ENCODE measurements at places on chromosomes 1 and 21. TPM values are rescaled to one million over a fixed set of nuclear protein-coding genes. Genes with fewer than 3 reads are reported as not detected.

The CYP2J2 gene
- total RNA-seq, result 2.4 TPM

The KRTAP11-1 gene
- total RNA-seq, result not detected

The CCDC17 gene
- total RNA-seq, result 0.23 TPM

The UBE2U gene
- not detected for total RNA-seq

The PLA2G2E gene
- total RNA-seq, result not detected

The RPS27 gene
- 2,616 TPM for total RNA-seq

The AURKAIP1 gene
- total RNA-seq, result 228 TPM

The NUDT4B gene
- 21.9 TPM for total RNA-seq

The CD247 gene
- not detected for total RNA-seq

The BNIPL gene
- 7.6 TPM for total RNA-seq

The AADACL3 gene
- not detected for total RNA-seq

The SPRR3 gene
- total RNA-seq, result 0.70 TPM

The ADAMTSL4 gene
- 18.4 TPM for total RNA-seq

The LCE1C gene
- 1.1 TPM for total RNA-seq

The ITLN2 gene
- total RNA-seq, result not detected

The SYT6 gene
- total RNA-seq, result not detected

The OPTC gene
- total RNA-seq, result not detected

The LAD1 gene
- total RNA-seq, result 140 TPM

The CD1D gene
- total RNA-seq, result 9.1 TPM

The PLEKHN1 gene
- 4.0 TPM for total RNA-seq

The PGBD5 gene
- 0.11 TPM for total RNA-seq

The LCE3E gene
- total RNA-seq, result 1.6 TPM

Measured in hair follicular keratinocyte (primary cell).